ENCODE measurements at places on chromosomes 2 and 18.

GRCh38 chr2:31270131-31270530 is 36.2 kb downstream of the EHD3 start:
- no peak for DNase-seq

DNA sequence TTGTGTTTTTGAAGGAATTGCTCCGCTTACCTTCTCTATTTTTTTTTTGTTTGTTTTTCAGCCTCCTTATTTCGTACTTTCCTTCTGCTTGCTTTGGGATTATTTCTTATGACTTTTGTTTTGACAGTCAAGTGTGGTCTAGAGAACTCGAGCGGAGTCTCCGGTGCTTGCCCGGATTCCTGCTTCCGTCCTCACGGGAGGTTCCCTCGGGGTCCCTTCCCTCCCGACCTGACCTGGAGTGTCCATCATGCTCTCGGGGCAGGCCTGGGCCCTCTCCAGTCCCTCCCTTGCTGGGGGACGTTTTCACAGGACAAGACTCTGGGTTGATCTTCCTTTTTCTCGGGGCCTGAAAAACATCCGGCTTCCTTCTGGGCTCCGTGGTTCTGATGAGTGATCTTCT is 45.9 kb downstream of the CTDP1 start:
- DNase-seq, result no peak

GRCh38 chr2:42191285-42192009 is 22.3 kb downstream of the EML4 start:
- no peak for DNase-seq

- DNase-seq, result no peak
Observed at GRCh38 chr2:132627536-132627935, 42.5 kb downstream of the LYPD1 start.

- DNase-seq, result no peak
Observed at GRCh38 chr2:24814516-24814915, 21.3 kb downstream of the CENPO start.

- peak; percentile 10 for DNase-seq
Observed at GRCh38 chr2:24490181-24490689, 819 bp upstream of the NCOA1 start.

GRCh38 chr18:28718696-28719095 is 541.8 kb upstream of the CDH2 start:
- DNase-seq, result no peak

- DNase-seq, result no peak
Observed at GRCh38 chr2:136132825-136133155, 14.8 kb upstream of the CXCR4 start.

DNA sequence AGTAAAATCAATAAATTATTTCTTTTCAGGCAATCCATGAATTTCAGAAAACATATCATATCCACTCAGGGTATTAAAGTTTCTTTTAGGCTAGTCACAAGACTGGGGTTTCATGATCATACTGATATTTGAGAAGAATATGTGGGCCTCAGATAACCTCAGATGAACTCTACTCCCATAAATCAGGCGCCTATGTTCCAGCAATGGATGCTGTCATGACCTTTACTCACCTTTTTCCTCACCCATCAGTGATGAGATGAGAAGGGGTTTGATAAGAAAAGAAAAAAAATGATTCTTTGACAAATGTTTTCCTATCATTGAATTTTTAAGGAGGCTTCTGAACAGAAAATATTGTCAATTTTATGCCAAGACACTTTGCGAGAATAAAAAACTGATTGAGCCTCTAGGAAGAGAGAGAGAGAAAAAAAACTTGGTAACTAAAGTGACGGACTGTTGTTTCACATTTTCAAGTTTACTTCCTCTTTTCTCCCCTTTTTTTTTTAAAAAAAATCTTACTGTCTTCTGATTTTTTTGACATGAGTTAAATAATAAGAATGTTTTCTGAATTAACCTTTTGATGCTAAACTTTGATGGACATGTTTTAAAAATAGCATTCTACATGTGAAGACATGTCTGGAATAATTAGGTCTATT is 309.1 kb upstream of the MAP2 start:
- DNase-seq, result no peak

DNA sequence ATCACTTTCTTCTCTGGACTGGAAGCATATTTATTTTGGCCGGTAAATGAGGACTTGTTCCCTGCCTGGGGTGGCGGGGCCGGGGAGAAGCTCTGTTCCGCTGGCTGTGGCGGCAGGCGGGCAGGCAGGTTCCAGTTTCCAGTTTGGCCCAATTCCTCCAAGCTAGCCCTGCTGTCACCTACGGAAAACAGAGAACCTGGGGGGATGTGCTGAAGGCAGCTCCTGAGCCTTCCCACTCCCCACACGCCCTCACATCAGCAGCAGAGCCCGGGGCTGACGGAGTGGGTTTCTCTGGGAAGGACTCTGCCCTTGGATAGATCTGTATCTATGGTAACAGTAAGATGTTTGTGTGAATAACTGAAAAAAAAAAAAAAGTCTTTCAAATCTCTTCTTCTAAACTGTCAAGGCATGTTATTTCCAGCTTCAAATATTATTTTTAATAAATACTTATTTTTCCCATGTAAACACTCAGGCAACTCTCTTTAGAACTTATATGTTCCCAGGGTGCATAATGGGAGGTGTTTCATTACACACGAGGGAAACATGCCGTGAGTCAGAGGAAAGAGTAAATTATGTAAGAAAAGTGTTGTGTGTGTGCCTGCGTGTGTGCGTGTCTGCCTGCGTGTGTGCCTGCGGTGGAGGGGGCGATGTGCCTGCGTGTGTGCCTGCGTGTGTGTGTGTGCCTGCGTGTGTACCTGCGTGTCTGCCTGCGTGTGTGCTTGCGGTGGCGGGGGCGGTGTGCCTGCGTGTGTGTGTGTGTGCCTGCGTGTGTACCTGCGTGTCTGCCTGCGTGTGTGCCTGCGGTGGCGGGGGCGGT is 116.1 kb upstream of the ZNF516 start:
- peak; percentile 48 for DNase-seq

GRCh38 chr2:140248623-140249022 is 1468.4 kb upstream of the NXPH2 start:
- no peak for DNase-seq

GRCh38 chr2:99809259-99809900 is 319.6 kb upstream of the REV1 start:
- DNase-seq, result no peak

DNA sequence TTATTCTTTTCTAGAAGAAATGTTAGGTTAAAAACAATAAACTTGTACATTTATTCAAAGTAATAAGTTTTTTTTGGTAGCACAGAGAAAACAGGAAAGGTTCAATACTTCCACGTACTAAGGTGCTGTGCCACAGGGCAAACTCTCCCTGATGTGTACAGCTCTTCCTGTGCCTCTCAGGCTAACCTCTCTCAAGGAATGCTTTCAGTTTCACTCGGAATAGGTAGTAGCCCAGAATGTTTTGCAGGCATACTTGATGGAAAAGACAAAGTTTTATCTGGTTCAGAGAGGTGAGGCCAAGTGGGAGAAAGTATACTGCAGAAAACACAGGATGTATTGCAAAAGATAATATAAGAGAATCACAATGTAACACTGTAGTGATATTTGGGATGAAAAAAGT is 171.0 kb upstream of the ZFP36L2 start:
- DNase-seq, result no peak

GRCh38 chr2:38115216-38116032 is 39.5 kb upstream of the CYP1B1 start:
- peak; percentile 74 for DNase-seq

DNA sequence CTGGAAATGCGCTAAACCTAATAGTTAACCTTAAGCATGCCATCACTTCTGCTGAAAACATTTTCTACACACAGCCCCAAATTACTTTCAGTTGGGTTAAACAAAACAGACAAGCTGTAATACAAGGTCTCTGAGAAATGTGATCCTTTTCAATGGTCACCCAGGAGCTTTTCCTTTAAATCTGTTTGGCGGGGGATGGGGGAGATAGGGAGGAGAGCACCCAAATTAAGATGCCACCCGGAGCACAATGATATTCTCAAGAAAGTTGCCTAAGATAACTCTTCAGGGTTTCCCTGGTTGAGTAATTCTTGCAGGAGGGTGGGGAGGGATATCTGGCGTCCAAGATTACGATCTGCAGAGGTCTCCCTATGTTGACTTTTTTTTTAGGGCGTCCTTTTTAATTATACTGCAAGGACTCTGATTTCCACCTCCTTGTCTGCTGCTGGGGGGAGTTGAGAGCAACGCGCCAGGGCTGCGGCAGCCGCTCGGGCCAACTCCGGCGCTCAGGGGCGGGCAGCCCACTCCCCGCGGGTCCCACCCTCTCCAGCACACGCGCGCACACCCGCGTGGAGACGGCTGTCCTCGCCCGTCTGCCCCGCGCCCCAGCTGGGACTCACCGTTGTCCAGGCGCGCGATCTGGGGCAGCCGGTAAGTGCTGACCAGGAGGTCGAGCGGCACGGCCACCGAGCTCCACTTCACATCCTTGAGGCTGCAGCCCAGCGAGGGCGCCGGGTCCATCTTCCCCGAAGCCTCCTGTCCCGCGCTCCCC is 807 bp downstream of the GAREM1 start:
- DNase-seq, result peak; percentile 19

GRCh38 chr2:21043744-21044532 is at the start of gene APOB:
TSS of gene APOB (minus strand) at chr2:21044073. CDS start at chr2:21043945, 128 bp downstream.
- no peak for DNase-seq

DNA sequence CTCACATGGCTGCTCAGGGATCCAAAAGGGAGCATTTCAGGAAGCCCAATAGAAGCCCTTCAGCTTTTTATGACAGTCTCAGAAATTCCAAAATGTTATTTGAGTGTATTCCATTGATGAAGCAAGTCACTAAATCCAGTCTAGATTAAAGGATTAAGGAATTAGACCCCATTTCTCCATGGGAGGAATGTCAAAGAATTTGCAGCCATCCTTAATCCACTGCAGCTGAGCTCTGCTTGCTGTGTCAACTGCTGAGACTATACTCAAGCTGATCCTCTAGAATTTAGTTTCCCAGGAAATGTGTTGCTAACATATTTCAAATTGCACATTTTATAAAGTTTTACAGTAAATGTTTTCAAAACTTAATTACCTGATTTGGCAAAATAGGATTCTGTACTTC is 28.4 kb upstream of the C2orf69 start:
- DNase-seq, result no peak

- no peak for DNase-seq
Observed at GRCh38 chr2:231364961-231365810, 30.3 kb upstream of the B3GNT7 start.

GRCh38 chr2:39510140-39510539 is 73.1 kb upstream of the MAP4K3 start:
- DNase-seq, result no peak

- no peak for DNase-seq
Observed at GRCh38 chr2:50546790-50547189, 485.1 kb downstream of the NRXN1 start.

- no peak for DNase-seq
Observed at GRCh38 chr18:4453874-4454536, 1.1 kb downstream of the DLGAP1 start.

DNA sequence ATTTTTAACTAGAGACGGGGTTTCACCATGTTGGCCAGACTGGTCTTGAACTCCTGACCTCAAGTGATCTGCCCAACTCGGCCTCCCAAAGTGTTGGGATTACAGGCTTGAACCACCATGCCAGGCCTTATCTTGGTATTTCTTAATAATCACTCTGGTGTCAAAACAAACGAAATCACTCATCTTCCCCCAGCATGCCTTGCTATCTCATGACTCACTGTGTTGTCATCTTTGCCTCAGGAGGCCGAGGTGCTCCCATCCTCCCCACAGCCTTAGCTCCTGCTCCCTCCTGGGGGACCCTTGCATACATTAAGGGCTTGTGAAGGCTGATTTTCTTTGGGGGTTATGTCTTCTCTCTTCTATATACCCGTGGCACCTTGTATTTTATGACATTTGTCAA is 250.1 kb upstream of the DPP10 start:
- DNase-seq, result no peak

GRCh38 chr2:40283111-40283909 is 168.6 kb downstream of the SLC8A1 start:
- no peak for DNase-seq

GRCh38 chr18:45715212-45715780 is 8.7 kb upstream of the SLC14A1 start:
- DNase-seq, result no peak

GRCh38 chr2:148914463-148914862 is 39.4 kb downstream of the KIF5C start:
- no peak for DNase-seq

DNA sequence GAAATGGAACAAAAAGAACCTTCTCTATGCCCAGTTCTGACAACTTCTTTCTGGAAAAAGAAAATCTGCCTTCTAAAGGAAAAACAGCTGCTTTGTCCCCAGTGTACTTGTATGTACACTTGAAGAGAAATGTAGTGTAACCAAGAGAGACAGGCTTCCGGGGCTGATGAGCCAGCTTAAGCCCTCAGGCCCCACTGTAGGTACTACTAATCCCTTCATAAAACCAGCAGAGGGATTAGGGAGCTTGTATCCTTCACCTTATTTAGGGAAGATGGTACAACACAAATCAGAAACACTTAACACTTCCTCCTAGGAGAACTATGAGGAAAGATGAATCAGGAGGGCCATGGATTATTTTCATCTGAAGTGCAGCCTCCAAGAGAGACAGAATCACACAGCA is 18.8 kb upstream of the SUCLG1 start:
- DNase-seq, result no peak

DNA sequence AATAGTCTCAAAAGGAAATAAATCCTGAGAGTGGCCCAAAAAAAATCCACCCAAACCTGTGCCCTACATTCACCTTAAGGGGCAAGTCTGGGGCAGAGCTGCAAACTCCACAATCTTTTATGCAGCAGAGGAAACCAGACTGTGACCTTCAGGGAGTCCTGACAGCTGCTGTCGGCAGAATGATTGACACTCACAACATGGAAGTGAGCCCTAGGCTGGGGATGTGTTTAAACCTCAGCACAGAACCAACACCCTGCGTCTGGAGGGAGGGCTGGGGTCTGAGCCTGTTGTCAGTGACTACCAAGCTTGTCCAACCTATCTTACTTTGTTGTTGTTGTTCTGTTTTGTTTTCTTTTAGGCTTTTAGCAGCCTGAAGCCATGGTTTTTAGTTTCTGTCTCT is 39.6 kb downstream of the CRACDL start:
- DNase-seq, result no peak

Data from prostate gland (tissue), 2 donors.